ENCODE measurements at places on chromosomes 12 and 14. TPM values are rescaled to one million over a fixed set of nuclear protein-coding genes. Genes with fewer than 3 reads are reported as not detected.

TMEM30B gene
- polyA plus RNA-seq, result 0.32 TPM

REP15 gene
- polyA plus RNA-seq, result 1.0 TPM

FOXG1 gene
- not detected for polyA plus RNA-seq

ESYT1 gene
- polyA plus RNA-seq, result 180 TPM

ARHGEF40 gene
- 62.7 TPM for polyA plus RNA-seq

MTRFR gene
- polyA plus RNA-seq, result 11.6 TPM

KRT6C gene
- not detected for polyA plus RNA-seq

AGAP2 gene
- 0.04 TPM for polyA plus RNA-seq

CDH24 gene
- 9.0 TPM for polyA plus RNA-seq

TMTC1 gene
- 21.8 TPM for polyA plus RNA-seq

MAP3K9 gene
- polyA plus RNA-seq, result 0.36 TPM

KLRG1 gene
- polyA plus RNA-seq, result 0.43 TPM

TMEM132D gene
- polyA plus RNA-seq, result 0.02 TPM

CIROP gene
- polyA plus RNA-seq, result 0.07 TPM

GRIN2B gene
- polyA plus RNA-seq, result not detected

AMN1 gene
- 4.2 TPM for polyA plus RNA-seq

TMEM106C gene
- polyA plus RNA-seq, result 217 TPM

RNFT2 gene
- polyA plus RNA-seq, result 1.2 TPM

ENDOU gene
- 0.06 TPM for polyA plus RNA-seq

GLT8D2 gene
- polyA plus RNA-seq, result 90.2 TPM

ITPK1 gene
- polyA plus RNA-seq, result 37.0 TPM

CLEC4A gene
- 0.26 TPM for polyA plus RNA-seq

RPGRIP1 gene
- not detected for polyA plus RNA-seq

CIDEB gene
- 0.98 TPM for polyA plus RNA-seq

CLEC9A gene
- polyA plus RNA-seq, result not detected

DNAJC22 gene
- polyA plus RNA-seq, result 4.3 TPM

BEGAIN gene
- 0.05 TPM for polyA plus RNA-seq

LRFN5 gene
- polyA plus RNA-seq, result 0.07 TPM

PTPRR gene
- 0.77 TPM for polyA plus RNA-seq

VRK1 gene
- polyA plus RNA-seq, result 3.7 TPM

CLEC7A gene
- polyA plus RNA-seq, result not detected

GPRC5A gene
- 230 TPM for polyA plus RNA-seq

MEG3 gene
- 191 TPM for polyA plus RNA-seq

WASHC4 gene
- 36.4 TPM for polyA plus RNA-seq

ARHGAP9 gene
- 0.98 TPM for polyA plus RNA-seq

ADAMTS20 gene
- 0.01 TPM for polyA plus RNA-seq

SIRT4 gene
- polyA plus RNA-seq, result 1.5 TPM

IFNG-AS1 gene
- polyA plus RNA-seq, result not detected

GDF3 gene
- polyA plus RNA-seq, result not detected

LAG3 gene
- 0.28 TPM for polyA plus RNA-seq

SRRM4 gene
- not detected for polyA plus RNA-seq

LMNTD1 gene
- polyA plus RNA-seq, result 0.76 TPM

Data from BJ (cell line).